Astrocyte (in vitro differentiated cells and primary cell): ENCODE measurements at places on chromosomes 5 and 9. TPM values are rescaled to one million over a fixed set of nuclear protein-coding genes. Genes with fewer than 3 reads are reported as not detected.

- no peaks in the 10 kb centered on the region for H3K4me1 ChIP-seq
- H3K4me3 ChIP-seq: no peak overlapping the region
- no peak for DNase-seq
- H3K27ac ChIP-seq: no peak overlapping the region
- no peaks in the 10 kb centered on the region for H3K27me3 ChIP-seq
- no peaks in the 10 kb centered on the region for H3K36me3 ChIP-seq
Observed at GRCh38 chr5:68271124-68271523, 55.6 kb downstream of the PIK3R1 start.

DNA sequence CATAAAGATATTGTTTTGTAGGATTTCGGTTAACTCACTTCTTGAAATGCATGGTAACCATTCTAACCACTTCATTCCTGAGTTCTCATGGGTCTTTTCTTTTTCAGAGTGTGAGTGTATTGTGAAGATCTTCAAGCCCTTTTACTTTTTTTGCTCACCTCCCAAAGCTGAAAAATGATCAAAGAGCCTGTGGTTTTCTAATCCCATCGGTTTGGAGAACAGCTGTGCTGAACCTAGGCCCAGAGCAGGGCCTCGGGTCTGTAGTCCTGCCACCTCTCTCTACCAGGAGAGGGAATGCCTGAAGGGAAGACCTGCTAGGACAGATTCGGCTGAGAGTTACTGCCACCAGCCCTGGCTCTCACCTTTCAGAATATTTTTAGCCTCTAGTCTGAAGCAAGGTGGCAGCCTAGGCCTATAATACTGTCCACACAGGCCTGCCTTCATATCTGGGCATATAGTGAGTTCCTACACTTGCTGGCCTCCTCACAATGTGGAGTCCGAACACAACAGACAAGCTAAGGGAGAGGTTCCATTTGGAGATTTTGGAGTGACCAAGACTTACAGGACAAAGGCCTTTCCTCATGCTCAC is 13.8 kb downstream of the RGMB start:
- H3K4me1 ChIP-seq: peaks cover 8% of the 10 kb centered on the region
- DNase-seq: no peak
- H3K27me3 ChIP-seq: no peaks in the 10 kb centered on the region
- no peak overlapping the region for H3K4me3 ChIP-seq
- H3K27ac ChIP-seq: no peak overlapping the region

LMBRD2 gene
- 6.4 and 9.0 TPM in 2 replicates for total RNA-seq

AK8 gene
- total RNA-seq: 0.27 and 0.84 TPM in 2 replicates

GRCh38 chr9:94017939-94018531 is 62.9 kb upstream of the BARX1 start:
- H3K36me3 ChIP-seq: no peaks in the 10 kb centered on the region
- peak; percentile 76 for DNase-seq
- H3K4me1 ChIP-seq: no peaks in the 10 kb centered on the region
- no peak overlapping the region for H3K4me3 ChIP-seq
- no peak overlapping the region for H3K27ac ChIP-seq
- no peaks in the 10 kb centered on the region for H3K27me3 ChIP-seq

AMACR gene
- total RNA-seq: 11.5 and 13.4 TPM in 2 replicates

- peak overlapping the region; percentile 75 for H3K27ac ChIP-seq
- no peaks in the 10 kb centered on the region for H3K4me1 ChIP-seq
- no peaks in the 10 kb centered on the region for H3K36me3 ChIP-seq
- peak overlapping the region; percentile 19 for H3K4me3 ChIP-seq
Observed at GRCh38 chr5:8456846-8457186, 587.9 kb downstream of the MTRR start.

CDH9 gene
- total RNA-seq: not detected in 2 replicates
